ENCODE measurements at places on chromosomes 2 and 18.

DNA sequence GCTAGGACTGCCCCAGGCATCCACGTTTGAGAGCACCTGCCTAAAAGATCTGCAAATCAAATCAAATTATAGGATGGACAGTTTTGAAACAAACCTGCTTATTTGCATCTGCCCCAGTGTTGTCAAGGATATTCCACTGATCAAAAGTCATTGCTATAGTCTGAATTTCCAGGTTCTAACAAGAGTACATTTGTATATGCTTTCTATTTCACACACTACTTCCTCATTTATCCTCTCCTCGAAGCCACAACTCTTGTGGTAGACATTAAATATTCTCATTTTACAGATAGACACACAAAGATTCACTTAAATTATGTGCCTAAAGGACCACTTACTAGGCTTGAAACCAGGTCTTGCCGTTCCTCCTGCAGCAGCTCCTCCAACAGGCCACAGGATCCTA lies 11.9 kb upstream of the TET3 start:
- DNase-seq = no peak

GRCh38 chr2:120972286-120972685 lies 236.6 kb downstream of the GLI2 start:
- DNase-seq = no peak

- no peak for DNase-seq
These were observed 39.5 kb downstream of the CERS6 start for GRCh38 chr2:168495524-168495923.

GRCh38 chr2:204024503-204024902 lies 87.9 kb downstream of the ICOS start:
- no peak for DNase-seq

- DNase-seq = no peak
These were observed 120.2 kb downstream of the INHBB start for GRCh38 chr2:120465989-120466703.

DNA sequence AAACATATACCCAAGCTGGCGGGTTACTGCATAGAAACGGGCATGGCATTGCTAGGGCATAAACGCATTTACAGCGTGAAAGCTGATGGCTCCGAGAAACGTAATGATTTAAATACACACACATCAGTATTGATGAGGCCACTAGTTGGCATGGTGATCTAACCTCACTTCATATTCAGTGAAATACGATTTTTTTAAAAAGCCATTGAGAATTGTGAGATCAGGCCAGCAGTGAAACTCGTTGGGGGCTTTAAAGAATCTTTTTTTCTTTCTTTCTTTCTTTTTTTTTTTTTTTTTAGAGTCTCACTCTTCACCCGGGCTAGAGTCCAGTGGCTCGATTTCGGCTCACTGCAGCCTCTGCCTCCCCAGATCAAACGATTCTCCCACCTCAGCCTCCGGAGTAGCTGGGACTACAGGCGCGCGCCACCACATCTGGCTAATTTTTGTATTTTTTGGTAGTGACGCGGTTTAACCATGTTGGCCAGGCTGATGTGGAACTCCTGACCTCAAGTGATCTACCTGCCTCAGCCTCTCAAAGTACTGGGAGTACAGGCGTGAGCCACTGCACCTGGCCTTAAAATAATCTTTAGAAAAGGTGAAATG lies 2.4 kb upstream of the SMAD7 start:
- no peak for DNase-seq

DNA sequence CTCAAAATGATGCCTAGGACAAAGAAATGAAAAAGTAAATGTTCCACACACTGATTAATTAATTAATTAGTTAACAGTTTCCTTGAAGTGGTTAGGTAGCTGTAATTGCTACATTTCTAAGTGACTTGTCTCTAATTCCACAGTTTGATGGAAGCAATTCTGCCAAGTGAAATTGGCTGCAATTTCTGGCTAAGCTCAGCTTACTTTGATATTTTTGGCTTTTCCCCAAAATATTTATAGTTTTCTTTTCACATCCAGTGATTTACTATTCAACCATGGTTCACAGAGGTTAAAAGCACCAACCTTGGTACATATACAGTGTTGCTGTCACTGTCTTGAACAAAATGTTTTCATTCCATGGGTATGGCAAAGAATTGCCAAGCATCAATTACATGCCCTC lies 459.5 kb upstream of the CDH20 start:
- no peak for DNase-seq

DNA sequence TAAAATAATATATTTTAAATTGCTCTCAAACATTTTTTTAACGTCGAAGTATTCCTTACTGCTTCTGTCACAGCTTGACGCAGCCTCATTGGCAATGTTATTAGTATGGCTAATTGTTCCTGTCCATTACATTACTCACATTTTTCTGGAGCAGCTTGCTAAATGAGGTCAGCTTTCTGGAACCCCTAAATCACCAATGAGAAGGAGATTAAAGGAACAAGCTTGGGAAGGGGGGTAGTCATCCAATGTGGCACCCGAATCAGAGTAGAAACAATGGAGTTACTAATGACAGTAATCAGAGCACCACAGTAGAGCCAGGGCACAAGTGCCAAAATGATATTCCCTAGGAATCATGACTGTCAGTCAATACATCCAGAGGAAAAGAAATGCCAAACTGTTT lies 5.1 kb downstream of the NEUROD1 start:
- no peak for DNase-seq

All from activated CD8-positive, alpha-beta memory T cell treated with anti-CD3 and anti-CD28 coated beads for 4 hours (primary cell).